ENCODE measurements at places on chromosomes 7 and 10.
A peak's percentile ranks its signal among the peaks of the same experiment; 100 is the strongest.

- DNase-seq, result no peak
- H3K27me3 ChIP-seq, result no peaks in the 10 kb centered on the region
- no peaks in the 10 kb centered on the region for H3K4me1 ChIP-seq
- H3K36me3 ChIP-seq, result no peaks in the 10 kb centered on the region
- H3K27ac ChIP-seq, result no peak overlapping the region
- H3K4me3 ChIP-seq, result no peak overlapping the region
These were observed 33.3 kb upstream of the COL13A1 start for GRCh38 chr10:69768386-69768785.

DNA sequence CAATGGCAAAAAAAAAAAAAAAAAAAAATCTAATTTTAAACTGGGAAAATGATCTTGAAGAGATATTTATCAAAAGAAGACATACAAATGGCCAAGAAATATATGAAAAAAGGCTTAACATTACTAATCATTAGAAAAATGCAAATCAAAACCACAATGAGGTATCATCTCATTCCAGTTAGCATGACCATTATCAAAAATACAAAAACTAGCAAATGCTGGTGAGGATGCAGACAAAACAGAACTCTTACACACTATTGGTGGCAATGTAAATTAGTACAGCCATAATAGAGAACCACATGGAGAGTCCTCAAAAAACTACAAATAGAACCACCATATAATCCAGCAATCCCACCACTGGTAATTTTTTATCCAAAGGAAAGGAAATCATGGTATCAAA is 489.6 kb downstream of the TNS3 start:
- H3K4me3 ChIP-seq, result no peak overlapping the region
- no peaks in the 10 kb centered on the region for H3K36me3 ChIP-seq
- no peak for DNase-seq
- no peak overlapping the region for H3K27ac ChIP-seq

GRCh38 chr7:94313926-94314325 is 80.8 kb upstream of the COL1A2 start:
- DNase-seq, result no peak
- no peak overlapping the region for H3K4me3 ChIP-seq
- no peaks in the 10 kb centered on the region for H3K4me1 ChIP-seq
- peak overlapping the region; percentile 38 for H3K27ac ChIP-seq
- no peaks in the 10 kb centered on the region for H3K27me3 ChIP-seq
- H3K36me3 ChIP-seq, result no peaks in the 10 kb centered on the region

DNA sequence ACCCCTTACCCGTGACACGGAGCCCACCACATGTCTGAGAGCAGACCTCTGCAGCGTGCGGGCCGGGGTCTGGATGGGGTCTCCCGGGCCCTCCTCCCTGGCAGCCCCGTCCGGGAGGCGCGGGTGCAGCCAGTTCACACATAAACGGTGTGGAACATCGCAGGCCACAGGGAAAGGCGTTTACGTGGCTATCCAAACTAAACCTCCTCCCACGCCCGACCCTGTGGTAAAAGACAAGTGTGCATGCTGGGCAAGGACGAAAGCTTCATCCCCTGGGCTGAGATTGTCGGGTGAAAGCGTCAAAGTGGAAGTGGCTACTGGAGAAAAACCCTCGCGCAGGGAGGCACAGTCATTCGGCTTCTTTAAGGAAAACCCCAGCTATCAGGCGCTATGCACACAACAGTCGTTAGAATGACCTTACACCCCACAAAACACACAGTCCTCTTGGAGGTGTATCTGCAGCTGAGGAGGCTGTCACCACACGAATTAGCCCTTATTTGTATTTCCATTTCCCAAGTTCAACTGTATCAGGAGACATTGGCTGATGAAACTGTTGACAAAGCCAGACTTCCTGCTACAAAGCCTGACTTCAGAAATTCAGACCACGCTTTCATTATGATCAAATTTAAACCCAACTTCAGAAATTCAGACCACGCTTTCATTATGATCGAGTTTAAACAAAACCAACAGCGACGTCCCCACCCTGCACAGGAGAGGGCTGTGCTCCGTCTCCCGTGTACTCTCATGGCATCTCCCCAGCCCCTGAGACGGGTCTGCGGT is 15.3 kb downstream of the GPER1 start:
- no peak overlapping the region for H3K27ac ChIP-seq
- no peak for DNase-seq
- no peaks in the 10 kb centered on the region for H3K27me3 ChIP-seq
- H3K4me1 ChIP-seq, result no peaks in the 10 kb centered on the region
- H3K4me3 ChIP-seq, result no peak overlapping the region

DNA sequence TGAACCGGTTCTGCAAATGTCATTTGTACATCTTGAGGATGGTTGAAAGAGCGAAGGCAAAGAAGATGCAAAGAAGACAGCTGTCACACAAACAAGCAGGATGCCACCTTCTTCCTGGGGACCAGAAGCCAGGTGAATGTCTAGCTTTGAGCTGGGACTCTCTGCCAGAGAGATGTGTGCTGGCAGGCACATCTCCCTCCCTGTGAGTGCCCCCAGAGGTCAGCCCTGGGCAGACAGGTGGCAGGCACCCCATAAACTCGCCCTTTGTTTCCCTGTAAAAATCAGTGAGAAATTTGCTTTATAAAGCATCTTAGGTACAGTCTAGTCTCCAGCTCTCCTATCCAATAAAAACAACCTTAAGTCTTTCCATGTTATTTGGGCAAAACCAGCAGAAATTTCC is 2.6 kb upstream of the TCERG1L start:
- no peaks in the 10 kb centered on the region for H3K27me3 ChIP-seq
- H3K36me3 ChIP-seq, result no peaks in the 10 kb centered on the region
- H3K4me3 ChIP-seq, result no peak overlapping the region
- no peak for DNase-seq

GRCh38 chr10:68992636-68993440 is 4.2 kb downstream of the KIFBP start:
- H3K36me3 ChIP-seq, result no peaks in the 10 kb centered on the region
- peak; percentile 33 for DNase-seq
- peaks cover 5% of the 10 kb centered on the region for H3K4me1 ChIP-seq

GRCh38 chr10:3071405-3072198 is 4.3 kb downstream of the PFKP start:
- H3K4me1 ChIP-seq, result no peaks in the 10 kb centered on the region
- no peak for DNase-seq
- no peaks in the 10 kb centered on the region for H3K27me3 ChIP-seq
- no peak overlapping the region for H3K4me3 ChIP-seq

GRCh38 chr10:19283285-19283684 is 234.7 kb downstream of the MALRD1 start:
- H3K27me3 ChIP-seq, result no peaks in the 10 kb centered on the region
- no peak overlapping the region for H3K27ac ChIP-seq
- no peaks in the 10 kb centered on the region for H3K4me1 ChIP-seq
- no peak for DNase-seq
- H3K36me3 ChIP-seq, result no peaks in the 10 kb centered on the region
- no peak overlapping the region for H3K4me3 ChIP-seq

GRCh38 chr10:60385399-60385738 is 4.3 kb downstream of the ANK3 start:
- no peaks in the 10 kb centered on the region for H3K27me3 ChIP-seq
- no peaks in the 10 kb centered on the region for H3K36me3 ChIP-seq
- H3K4me1 ChIP-seq, result no peaks in the 10 kb centered on the region
- H3K4me3 ChIP-seq, result no peak overlapping the region
- DNase-seq, result no peak

GRCh38 chr7:108875139-108875538 is 305.5 kb downstream of the DNAJB9 start:
- no peaks in the 10 kb centered on the region for H3K4me1 ChIP-seq
- no peaks in the 10 kb centered on the region for H3K27me3 ChIP-seq
- H3K4me3 ChIP-seq, result no peak overlapping the region
- no peak overlapping the region for H3K27ac ChIP-seq
- H3K36me3 ChIP-seq, result no peaks in the 10 kb centered on the region

- H3K27ac ChIP-seq, result peak overlapping the region; percentile 92
- H3K36me3 ChIP-seq, result no peaks in the 10 kb centered on the region
- no peak overlapping the region for H3K4me3 ChIP-seq
- H3K27me3 ChIP-seq, result no peaks in the 10 kb centered on the region
These were observed 3.4 kb downstream of the DNMBP start for GRCh38 chr10:100006243-100006886.

GRCh38 chr7:3859431-3859830 is 558.4 kb downstream of the SDK1 start:
- H3K4me1 ChIP-seq, result peaks cover 8% of the 10 kb centered on the region
- H3K4me3 ChIP-seq, result no peak overlapping the region
- H3K36me3 ChIP-seq, result no peaks in the 10 kb centered on the region
- no peak overlapping the region for H3K27ac ChIP-seq
- no peak for DNase-seq
- no peaks in the 10 kb centered on the region for H3K27me3 ChIP-seq

DNA sequence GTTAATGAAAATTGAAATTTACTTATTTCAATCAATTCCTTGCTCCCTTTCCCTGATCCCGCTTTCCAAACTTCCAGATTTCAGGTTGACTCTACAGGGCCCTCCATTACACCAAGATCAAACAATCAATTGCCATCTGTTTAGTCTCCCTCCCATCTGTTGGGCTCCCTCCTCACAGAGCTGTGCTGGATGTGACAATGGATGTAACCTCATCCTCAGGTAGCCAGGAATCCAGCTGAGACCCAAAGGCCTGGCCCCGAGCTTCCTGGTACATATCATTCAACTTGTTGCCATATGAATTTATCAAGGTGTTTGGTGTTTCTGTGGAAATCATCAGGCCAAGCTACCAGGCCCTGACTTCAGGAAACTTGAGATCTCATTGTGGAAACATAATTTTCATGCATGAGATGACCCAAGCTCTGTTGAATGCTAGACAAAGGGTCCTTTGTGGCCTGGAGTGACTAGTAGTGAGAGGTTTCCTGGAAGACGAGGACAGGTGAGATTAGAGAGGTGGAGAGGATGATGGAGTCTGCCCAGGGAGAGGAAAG is 148.6 kb upstream of the PDE1C start:
- no peaks in the 10 kb centered on the region for H3K4me1 ChIP-seq
- no peaks in the 10 kb centered on the region for H3K36me3 ChIP-seq
- H3K27me3 ChIP-seq, result no peaks in the 10 kb centered on the region
- no peak for DNase-seq

- no peak for DNase-seq
- H3K27ac ChIP-seq, result no peak overlapping the region
- no peaks in the 10 kb centered on the region for H3K27me3 ChIP-seq
- H3K36me3 ChIP-seq, result no peaks in the 10 kb centered on the region
- H3K4me3 ChIP-seq, result no peak overlapping the region
- H3K4me1 ChIP-seq, result no peaks in the 10 kb centered on the region
These were observed 231.3 kb upstream of the PTN start for GRCh38 chr7:137574812-137575211.

DNA sequence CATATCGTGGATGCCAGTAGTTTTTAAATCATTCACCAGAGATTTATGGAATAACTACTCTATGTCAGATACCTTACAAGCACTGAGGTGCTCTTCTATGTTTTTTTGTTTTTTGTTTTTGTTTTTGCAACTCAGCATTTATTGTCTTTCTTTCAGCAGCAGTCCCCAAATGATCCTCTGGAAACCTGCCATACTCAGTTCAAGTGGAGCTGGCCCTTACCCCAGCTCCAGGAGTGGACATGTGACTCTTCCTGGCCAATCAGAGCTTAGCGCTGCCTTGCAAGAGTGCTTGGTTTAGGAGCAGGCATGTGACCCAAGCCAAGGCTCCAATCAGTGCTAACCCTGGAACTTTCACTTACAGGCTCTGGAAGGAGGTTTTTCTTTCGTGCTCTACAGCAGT is 356.6 kb upstream of the ZMIZ1 start:
- no peak overlapping the region for H3K4me3 ChIP-seq
- DNase-seq, result peak; percentile 30
- no peaks in the 10 kb centered on the region for H3K27me3 ChIP-seq
- no peaks in the 10 kb centered on the region for H3K4me1 ChIP-seq

DNA sequence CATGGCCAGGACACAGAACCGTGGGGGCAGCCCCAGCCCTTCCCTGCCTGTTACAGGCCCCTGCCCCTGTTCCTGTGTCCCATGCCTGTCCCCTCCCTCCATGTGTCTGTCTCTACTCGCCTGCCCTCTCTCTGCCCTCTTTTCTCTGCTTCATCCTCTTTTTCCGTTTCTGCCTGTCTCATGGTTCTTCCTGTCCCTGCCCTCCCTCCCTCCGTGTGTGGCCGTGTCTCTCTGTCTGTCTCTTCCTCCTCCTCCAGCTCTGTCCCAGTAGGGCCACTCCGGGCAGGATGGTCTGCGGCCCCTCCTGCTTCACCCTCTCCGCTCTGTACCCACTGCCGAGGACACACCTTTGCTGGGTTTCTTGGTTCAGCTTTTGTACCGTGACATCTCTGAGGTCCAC is 137.4 kb downstream of the FAM53B start:
- no peak overlapping the region for H3K27ac ChIP-seq
- H3K4me1 ChIP-seq, result no peaks in the 10 kb centered on the region
- no peak overlapping the region for H3K4me3 ChIP-seq
- no peaks in the 10 kb centered on the region for H3K36me3 ChIP-seq
- no peaks in the 10 kb centered on the region for H3K27me3 ChIP-seq
- DNase-seq, result no peak

DNA sequence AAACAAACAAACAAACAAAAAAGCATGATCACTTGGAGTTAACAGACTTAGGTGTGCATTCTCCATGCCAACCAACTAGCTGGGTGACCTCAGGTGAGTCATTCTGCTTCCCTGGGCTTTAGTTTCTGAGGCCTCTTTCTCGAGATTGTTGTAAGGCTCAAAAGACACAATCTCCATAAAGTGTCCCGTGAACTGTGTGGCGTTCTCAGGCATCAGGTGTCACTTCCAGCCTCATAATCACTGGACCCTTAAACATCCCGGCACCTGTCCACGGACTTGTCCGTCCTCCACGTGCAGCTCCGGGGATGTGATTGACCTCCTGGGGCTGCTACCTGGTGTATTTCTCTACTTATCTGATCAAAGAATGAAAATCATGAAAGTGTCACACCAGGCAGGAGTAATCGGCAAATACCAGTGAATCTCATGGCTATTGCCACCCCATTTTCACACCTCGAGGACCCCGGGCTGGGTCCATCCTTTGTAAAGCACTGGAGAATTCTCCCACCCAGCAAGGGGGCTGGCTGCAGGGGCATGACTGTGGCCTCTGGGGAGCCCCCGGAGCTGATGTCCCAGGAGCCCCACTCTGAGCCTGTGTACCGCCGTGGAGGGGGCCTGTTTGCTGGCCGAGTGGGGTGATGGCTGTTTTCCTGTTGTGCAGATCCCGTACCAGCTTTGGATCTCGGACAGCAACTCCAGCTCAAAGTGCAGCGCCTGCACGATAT is 189.8 kb upstream of the SH2B2 start:
- no peaks in the 10 kb centered on the region for H3K36me3 ChIP-seq
- no peak overlapping the region for H3K4me3 ChIP-seq
- H3K4me1 ChIP-seq, result no peaks in the 10 kb centered on the region
- no peak for DNase-seq
- no peak overlapping the region for H3K27ac ChIP-seq
- no peaks in the 10 kb centered on the region for H3K27me3 ChIP-seq

DNA sequence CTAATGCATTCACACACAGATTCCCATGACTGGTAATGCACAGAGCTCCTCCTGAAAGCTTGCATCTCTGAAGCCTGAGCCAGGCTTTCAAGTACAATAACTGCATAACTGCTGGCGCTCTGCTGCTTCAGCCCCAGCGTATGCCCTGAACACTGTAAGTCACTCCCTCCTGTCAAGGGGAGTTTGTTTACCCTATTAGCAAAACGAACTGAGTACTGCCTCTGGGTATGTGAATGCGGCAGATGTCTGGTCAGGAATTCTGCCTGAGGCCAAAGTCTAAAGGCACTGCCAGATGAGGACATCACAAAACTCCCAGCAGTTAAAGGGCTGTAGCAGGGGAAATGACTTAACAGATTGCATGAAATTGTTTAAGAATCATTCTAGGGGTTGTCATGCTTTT is 97.7 kb downstream of the NRCAM start:
- H3K36me3 ChIP-seq, result no peaks in the 10 kb centered on the region
- no peak for DNase-seq
- no peak overlapping the region for H3K27ac ChIP-seq
- no peaks in the 10 kb centered on the region for H3K27me3 ChIP-seq
- H3K4me3 ChIP-seq, result no peak overlapping the region

Measured in uterus (tissue), 4 donors.